T-helper 17 cell (primary cell): ENCODE measurements at places on chromosomes 3 and 15.

DNA sequence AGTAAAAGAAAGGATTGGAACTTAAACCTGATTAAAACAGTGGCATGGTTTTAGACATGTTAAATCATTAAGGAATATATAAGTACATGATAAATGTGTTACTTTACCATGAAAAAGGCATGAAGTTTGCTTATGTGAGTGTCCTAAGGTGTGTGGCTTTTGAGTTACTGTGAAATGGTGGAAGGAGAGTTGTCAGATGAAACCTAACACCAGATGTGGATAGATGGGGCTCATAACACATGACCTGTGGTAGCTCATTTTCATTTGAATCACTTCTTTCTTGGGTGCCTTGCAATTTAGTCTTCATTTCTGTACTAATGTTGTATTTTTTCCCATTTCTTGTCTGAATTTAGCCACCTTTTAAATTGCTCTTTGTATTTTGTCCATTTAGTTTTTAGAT is 13.0 kb downstream of the MEF2A start:
- DNase-seq, result no peak

- DNase-seq, result no peak
Measured at GRCh38 chr15:70789213-70789612, 25.9 kb upstream of the UACA start.

DNA sequence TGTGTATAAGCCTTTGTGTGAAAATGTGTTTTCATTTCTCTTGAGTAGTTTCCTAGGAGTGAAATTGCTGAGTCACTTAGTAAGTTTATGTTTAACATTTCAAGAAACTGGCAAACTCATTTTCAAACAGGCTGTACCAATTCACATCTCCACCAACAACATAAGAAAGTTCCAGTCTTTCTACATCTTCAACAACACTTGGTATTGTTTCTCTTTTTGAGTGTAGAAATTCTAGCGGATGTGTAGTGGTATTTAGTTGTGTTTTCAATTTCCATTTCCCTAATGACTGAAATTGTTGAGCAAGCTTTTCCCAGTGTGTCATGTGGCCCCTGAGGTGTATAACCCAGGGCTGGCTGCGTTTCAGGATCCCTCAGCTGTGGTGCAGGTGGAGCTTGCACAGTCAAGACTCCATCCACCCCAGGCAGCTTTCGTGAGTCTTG is 258.5 kb downstream of the PDCD6IP start:
- DNase-seq, result no peak

DNA sequence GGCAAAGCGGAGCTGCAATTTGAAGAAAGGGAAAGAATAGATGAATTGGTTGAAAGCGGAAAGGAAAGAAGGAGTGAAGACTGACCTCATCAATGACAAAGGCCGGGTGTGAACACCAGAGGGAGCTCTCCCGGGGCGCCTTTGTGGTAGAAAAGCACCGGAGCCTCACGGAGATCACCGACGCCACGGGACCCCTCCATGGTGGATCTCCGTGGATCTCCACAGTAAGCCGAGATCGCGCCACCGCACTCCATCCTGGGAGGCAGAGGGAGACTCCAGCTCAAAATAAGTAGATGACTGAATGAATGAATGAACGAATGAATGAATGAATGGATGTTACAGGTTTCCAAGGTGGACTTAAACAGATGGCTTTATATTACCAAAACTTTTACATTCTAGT is 25.0 kb downstream of the GPR160 start:
- no peak for DNase-seq

GRCh38 chr3:124860599-124860998 is 26.6 kb downstream of the ITGB5 start:
- no peak for DNase-seq

GRCh38 chr3:158434412-158435038 is 136.5 kb upstream of the MLF1 start:
- DNase-seq, result no peak

- DNase-seq, result peak; percentile 11
Measured at GRCh38 chr3:107525644-107526305, 3.0 kb downstream of the BBX start.

DNA sequence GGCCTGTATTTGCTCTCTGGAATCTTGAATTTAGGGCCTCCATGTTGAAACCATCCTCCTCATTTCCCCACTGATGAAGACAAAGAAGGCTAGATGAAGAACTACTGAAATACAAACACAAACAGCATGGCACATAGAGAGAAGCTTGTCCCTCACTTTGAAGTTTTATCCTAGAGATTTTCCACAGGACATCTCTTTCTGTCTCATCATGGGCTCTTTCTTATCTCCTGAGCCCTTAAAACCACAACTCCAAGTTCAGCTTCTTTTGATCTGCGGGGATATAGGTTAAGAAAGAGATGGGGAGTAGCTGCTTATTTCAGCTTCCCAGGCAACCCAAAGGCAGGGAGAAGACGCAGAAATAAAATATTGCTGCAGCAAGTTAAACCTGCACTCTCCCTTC is 213.1 kb upstream of the LRIG1 start:
- DNase-seq, result no peak

- no peak for DNase-seq
Measured at GRCh38 chr3:25259871-25260270, 168.2 kb upstream of the RARB start.

DNA sequence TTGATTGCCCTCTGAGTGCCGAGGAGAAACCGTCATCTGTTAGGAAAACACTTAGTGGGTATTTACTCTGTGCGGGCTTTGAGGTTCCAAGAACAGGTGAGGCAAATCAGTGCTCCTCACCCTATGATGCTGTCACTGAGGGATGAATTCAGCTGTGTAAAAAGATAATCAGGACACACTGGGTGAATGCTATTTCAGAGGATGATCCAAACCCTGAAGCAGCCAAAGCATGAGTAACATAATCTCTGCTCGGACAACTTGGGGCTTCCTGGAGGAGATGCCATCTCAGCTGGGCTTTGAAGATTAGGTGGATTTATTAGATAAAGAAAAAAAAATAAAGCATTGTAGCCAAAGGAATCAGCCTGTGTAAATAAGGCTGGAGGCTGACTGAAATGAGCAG is 10.5 kb upstream of the GADL1 start:
- DNase-seq, result no peak

GRCh38 chr3:51382076-51382745 is 2.9 kb upstream of the MANF start:
- DNase-seq, result no peak

- DNase-seq, result no peak
Measured at GRCh38 chr3:152470095-152470494, 201.4 kb downstream of the MBNL1 start.

- no peak for DNase-seq
Measured at GRCh38 chr3:105866656-105867653, 1.9 kb downstream of the CBLB start.

DNA sequence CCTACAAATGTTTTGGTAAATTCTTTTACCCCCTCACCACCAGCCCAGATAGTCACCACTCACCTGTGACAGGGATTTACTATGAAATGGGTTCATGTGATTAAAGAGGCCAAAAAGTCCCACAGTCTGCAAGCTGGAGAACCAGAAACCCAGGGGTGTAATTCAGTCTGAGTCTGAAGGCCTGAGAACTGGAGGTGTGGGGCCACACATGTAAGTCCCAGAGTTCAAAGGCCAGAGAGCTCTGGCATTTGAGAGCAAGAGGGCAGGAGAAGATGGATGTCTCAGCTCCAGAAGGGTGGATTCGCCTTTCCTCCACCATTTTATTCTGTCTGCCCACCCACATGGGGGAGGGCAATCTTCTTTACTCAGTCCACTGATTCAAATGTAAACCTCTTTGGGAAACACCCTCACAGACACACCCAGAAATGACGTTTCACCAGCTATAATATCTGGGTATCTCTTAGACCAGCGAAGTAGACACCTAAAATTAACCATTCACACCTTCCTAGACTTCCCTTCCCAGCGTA is 11.9 kb downstream of the RTP3 start:
- no peak for DNase-seq

DNA sequence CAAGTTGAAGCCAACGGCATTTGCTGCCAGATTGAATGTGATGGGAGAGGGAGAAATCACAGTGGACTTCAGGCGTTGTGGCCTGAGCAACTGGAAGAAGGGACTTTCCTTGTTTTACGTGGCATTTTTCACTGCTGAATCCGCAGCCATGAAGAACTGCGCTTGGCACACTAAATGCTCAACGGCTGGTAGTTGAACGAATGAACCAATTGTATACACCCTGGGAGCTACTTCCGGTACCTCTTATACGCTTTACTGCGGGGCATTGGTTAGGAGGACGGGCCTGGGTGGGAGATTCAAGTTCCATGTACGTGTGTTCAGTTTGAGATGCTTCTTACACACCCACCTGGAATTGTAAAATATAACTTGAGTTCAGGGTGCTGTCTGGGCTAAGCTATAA is 5.2 kb downstream of the SYNM start:
- no peak for DNase-seq

- DNase-seq, result no peak
Measured at GRCh38 chr3:173351886-173352285, 45.7 kb upstream of the NLGN1 start.

- DNase-seq, result no peak
Measured at GRCh38 chr3:15812183-15812582, 14.4 kb upstream of the ANKRD28 start.

- no peak for DNase-seq
Measured at GRCh38 chr15:69400850-69401249, 13.3 kb upstream of the KIF23 start.

GRCh38 chr3:172056416-172056815 is 17.0 kb downstream of the FNDC3B start:
- no peak for DNase-seq

DNA sequence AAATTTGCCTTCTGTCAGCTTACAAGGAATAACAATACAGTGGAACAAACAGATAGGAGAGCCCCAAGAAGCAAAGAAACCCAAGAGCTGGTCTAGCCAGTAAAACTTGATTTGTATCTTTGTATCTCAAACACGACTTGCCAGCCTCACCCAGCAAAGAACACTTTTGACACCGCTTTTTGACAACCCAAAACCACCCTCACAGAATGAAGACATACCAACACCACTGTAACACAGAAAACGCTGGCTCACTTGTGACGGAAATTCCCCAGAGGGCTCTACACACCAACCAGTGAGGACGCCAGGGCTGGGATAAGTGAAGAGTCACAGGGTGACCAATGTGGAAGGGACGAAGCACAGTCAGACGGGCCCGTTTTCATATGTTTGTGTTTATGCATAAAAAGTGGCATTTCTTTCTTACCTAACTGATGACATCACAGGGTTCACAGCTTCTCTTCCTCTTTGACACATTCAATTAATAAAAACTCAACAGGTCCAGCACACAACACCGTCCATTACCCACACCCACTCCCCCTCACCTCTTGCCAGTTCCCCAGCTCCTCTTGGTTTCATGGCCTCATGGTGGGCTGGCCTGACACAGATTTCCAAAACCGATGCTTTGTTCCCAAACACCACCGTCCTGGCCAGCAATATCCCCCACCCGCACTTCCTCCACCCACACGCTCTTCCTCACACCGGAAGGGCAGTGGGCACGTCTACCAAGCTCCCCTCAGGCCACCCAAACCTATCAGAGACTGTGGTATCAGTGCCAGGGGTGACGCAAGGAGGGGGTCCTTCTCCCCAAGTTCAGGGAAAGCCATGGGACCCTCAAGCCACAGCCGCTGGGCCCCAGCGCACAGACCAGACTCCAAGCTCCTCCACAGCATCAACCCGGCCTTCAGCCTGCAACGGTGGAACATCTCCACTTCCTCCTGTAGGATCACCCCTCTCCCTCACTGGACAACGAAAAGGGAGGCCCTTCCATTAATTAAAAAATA is 94.2 kb downstream of the ADAMTS17 start:
- DNase-seq, result no peak

- DNase-seq, result no peak
Measured at GRCh38 chr3:39249453-39250115, 30.3 kb downstream of the CX3CR1 start.

DNA sequence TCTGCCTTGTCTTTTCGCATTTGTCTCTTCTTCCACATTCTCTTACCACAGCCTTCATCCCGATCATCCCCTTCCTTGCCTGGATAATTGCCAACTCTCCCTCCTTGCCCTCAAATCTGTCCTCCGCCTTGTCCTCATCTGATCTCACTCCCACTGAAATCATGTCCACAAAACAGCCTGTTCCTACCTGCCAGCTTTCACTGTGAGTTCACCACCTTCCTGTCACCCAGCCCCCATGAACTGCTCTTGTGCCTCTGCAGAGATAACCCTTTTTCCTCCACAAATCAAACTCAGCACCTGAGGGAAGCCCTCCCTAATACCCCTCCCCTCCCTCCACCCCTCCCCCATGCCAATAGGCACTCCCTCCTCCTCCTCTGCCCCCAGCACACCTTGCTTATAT is 4.8 kb upstream of the ADCY5 start:
- no peak for DNase-seq

GRCh38 chr3:125602752-125603649 is 7.7 kb upstream of the OSBPL11 start:
- no peak for DNase-seq

DNA sequence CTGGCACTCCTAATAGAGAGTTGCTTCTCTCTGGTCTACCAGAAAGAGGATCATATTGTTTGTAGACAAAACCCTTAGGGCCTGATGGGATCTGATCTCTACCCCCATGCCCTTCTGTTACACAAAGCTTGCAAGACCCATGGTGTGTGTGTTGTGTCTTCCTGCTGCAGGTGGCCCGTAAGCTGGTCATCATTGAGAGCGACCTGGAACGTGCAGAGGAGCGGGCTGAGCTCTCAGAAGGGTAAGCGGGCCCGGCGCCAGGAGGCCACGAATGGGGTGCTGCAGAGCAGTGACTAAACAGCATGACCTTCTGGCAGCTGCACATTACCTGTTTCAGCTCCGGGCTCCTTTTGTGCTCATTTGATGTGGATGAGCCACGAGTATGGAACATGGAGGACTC is 18.2 kb downstream of the TPM1 start:
- no peak for DNase-seq

DNA sequence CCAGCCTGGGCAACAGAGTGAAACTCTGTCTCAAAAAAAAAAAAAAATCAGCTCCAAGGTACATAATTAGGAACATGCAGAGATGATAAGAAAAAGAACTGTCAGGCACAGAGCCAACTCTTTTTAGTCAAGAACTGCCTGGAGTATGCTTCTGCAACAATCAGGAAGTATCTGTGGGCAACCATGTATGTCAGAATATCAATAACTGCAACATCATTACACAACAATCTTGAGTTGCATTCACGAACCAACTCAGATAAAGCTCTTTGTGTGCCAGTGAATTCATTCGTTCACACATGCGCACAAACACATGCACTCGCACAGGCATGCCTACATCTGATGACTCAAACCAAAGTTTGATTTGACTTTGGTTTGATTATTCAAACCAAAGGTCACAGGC is 32.1 kb downstream of the EFHB start:
- DNase-seq, result no peak
